ENCODE measurements at places on chromosomes 13 and 19.

- no peak for DNase-seq
These were observed 12.7 kb upstream of the ZNF121 start for GRCh38 chr19:9597027-9597426.

DNA sequence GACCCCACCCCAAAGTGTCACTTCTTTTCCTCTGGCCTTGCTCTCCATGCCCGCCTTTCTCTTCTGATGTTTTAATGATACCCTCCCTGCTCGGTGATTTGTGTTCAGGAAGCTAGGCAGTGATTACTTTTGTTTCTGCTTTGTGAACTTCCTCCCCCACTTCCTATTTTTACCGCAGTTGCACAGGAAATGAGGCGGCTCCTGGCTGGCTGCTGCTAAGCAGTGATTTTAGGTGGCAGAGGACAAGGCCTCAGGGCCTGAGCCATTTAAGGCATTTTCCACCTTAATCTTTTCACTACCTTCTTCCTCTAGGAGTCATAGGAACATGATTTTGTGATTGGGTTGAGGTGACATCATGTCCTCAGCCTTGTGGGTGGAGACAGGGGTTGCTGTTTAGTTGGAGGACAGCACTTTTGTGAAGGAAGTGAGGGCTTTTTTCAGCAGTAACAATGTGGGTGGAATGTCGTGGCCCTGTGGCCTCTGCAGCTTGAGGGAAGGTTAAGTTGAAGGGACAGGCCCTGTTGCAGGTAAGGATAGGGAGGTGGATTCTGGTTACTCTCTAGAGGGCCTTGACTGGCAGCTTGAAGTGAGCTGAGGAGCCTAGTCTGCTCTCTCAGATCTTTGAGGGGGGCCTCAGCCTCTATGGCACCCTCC is 15.7 kb downstream of the GARRE1 start:
- peak; percentile 76 for DNase-seq

GRCh38 chr19:46481947-46482346 is 10.6 kb upstream of the PNMA8A start:
- no peak for DNase-seq

- DNase-seq: no peak
These were observed 23.0 kb upstream of the CEACAM4 start for GRCh38 chr19:41649827-41650226.

DNA sequence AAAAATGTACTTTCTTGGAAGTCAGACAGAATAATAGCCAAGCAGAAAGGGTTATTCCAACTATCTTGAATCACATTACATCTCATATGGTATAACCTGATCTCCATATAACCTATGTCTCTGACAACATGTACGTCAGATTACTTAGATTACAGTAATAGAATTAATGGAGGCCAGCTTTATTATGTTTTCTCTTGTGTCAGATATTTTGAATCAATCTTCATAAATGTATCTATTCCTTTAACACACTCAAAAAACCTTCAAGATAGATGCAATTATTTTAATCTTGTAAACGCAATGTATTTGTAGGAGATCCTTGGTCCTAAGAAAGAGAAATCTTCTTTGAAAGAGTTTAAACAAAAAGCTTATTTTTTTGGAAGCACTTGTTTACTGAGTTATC is 188.4 kb upstream of the KLF12 start:
- DNase-seq: no peak

GRCh38 chr19:10013834-10014618 is 743 bp downstream of the RDH8 start:
- no peak for DNase-seq

DNA sequence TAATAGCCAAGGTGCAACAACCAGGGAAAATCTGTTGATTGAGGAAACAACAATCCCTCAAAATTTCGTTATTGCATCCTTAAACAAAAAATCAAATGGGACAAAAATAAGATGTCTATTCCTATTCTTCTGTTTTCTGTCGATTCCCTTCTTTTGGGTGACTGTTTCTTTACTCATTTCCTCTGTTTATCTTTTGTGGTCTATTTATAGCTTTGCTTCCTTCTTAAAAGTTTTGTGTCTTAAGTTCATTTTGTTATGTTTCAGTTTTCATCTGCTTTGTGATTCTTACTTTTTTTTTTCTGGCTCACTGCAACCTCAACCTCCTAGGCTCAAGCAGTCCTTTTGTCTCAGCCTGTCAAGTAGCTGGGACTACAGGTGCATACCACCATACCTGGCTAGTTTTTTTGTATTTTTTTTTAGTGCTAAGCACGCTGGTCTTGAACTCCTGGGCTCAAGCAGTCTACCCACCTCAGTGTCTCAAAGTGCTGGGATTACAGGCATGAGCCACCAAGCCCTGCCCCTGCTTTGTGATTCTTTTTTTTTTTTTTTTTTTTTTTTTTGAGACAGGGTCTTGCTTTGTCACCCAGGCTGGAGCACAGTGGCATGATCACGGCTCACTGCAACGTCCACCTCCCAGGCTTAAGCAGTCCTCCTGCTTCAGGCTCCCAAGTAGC is 10.4 kb downstream of the ZNF146 start:
- no peak for DNase-seq

DNA sequence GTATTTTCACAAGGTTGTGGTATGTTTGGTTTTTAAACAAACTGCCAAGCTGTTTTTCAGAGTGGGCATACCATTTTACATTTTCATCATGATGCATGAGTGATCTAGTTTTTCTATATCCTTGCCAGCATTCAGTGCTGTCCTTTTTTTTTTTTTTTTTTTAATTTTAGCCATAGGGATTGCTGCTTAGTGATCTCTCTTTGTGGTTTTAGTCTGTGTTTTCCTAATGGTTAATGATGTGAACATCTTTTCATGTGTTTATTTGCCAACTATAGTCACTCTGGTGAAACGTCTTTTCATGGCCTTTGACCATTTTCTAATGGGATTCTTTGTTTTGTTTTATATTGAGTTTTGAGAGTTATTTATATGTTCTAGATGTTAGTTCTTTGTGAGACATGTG is 59.7 kb downstream of the SHISA2 start:
- no peak for DNase-seq

GRCh38 chr13:105139048-105139379 is 1396.4 kb downstream of the EFNB2 start:
- DNase-seq: no peak

GRCh38 chr19:11736696-11737095 is 2.0 kb downstream of the ZNF823 start:
- DNase-seq: no peak

- no peak for DNase-seq
These were observed 8.9 kb upstream of the RSPH6A start for GRCh38 chr19:45824041-45824471.

DNA sequence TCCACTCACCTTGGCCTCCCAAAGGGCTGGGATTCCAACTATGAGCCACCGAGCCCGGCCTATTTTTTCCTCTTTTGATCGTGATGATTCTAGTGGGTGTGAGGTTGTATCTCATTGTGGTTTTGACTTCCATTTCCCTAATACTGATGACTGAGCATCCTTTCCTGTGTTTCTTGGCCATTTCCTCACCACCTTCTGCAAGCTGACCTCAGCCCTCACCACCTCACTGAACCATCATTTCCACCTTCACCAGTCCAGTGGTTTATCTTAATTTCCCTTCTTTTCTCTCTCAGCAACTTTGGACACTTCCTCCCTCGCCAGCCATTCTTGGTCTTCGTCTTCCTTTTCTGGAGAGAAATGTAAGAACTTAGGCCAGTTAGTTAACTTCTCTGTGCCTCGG is 13.0 kb upstream of the BICRA start:
- peak; percentile 32 for DNase-seq

GRCh38 chr13:20891034-20891433 is 11.5 kb downstream of the XPO4 start:
- no peak for DNase-seq

GRCh38 chr19:18832306-18833140 is 764 bp downstream of the UPF1 start:
- DNase-seq: peak; percentile 39

DNA sequence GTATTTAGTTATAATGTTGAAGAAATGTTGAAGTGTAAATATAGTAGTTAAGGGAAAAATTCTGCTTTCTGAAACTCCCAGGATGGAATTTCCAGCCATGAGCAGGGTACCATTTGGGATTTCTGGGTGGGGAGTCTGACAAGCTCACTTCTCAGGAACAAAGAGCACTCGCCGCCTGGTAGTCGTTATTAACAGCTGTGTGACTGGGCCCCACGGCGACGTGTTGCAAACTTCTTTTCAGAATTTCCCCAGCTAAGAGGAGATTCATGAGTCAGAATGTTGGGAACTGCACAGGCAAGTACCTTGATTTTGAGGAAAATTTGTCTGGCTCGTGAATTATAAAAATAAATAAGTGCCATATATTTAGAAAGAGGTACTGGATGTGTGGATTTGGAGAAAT is 103.7 kb downstream of the LACC1 start:
- no peak for DNase-seq

- DNase-seq: no peak
These were observed 17.9 kb upstream of the CSNK1A1L start for GRCh38 chr13:37123337-37123736.

DNA sequence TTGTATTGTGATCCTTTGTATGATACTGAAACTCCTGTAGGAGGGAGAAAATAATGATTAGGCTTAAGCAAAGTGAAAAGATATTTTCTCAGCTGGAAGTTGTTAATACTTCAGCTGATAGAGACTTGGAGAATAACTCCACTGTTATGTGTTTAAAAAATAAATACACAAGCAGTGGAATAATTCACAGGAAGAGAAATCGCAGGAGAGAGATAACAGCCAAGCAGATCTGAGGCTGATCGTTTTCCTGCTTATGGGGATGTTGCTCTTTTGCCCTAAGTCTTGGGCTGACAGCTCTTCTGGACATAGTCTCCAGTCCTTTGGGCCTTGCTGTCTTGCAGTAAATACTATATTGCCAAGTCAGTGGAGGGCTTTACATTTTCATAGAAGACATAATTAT is 93.3 kb downstream of the OLFM4 start:
- DNase-seq: no peak

Measured in activated CD4-positive, alpha-beta memory T cell treated with anti-CD3 and anti-CD28 coated beads, Interleukin-2, amount 10 ng/mL, durations not matched to agents 7 days and 5 days (primary cell).